ENCODE measurements at places on chromosomes 11 and 22.

GRCh38 chr11:117315285-117316196 lies 515 bp downstream of the BACE1 start:
- ATAC-seq, result peak; percentile 77

DNA sequence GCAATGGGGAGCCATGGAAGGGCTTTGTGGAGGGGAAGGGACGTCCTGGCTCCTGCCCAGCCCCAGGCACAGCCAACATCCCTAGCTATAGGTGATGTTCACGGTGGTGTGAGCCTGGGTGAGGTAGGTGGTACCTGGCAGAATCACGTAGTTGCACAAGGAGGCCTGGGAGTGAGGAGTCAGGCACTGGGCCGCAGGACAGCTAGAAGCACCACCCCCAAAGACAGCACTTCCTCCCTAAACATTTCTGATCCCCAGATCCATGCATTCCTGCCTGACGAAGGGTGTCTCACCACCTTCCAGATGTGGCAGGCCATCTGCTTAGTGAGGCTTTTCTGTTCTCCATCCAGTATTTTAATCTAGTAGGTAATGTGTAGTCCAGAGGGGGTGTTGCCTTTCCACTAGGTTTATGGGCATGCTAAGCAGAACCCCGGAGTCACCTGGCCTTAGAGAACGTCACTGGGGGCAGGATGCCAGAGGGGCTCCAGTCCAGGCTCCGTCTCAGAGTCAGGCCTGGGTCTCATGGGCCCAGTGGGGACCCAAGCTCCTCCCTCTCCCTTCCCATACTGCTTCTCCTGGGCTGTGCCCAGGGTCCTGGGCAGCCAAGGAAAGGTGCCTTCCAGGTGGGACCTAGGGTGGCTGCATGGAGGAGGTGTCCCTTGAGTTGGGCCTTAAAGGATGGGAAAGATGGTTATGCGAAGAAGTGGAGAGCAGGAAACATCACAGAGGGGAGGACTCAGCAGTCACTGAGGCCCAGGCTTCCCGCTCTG lies 56.2 kb downstream of the OTOG start:
- ATAC-seq, result no peak

- no peak for ATAC-seq
Measured at GRCh38 chr11:86459682-86460460, 85.2 kb downstream of the CCDC81 start.

DNA sequence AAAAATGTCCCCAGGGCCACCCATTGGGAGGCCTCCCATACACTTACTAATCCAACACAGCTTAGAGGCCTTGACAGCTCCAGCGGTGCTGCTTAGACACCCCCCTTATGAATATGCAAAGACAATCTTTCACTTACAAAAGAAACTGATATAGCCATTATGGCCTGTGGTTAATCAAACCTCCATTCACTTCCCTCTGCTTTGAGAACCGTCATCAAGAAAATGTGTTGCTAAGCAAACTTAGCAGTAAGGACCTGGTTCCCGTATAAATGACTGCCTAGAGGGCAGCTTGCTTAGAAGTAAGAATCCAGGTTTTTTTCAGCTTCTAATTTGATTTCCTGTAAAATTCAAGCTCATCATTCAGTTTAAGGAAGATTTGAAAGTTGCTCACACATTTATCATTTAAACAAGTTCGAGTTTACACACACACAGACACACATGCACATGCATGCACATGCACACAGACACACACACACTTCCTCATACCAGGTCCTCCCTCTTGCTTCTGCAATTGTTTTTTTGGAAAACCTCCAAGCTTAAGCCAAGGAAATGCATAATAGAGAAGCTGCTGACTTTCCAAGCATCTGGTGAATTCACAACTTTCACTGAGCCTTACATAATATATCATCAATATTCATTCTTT lies 137.7 kb upstream of the BLID start:
- ATAC-seq, result no peak

- no peak for ATAC-seq
Measured at GRCh38 chr22:30262917-30263741, 3.5 kb downstream of the OSM start.
